ENCODE measurements at places on chromosomes 2 and 18.

- no peak for DNase-seq
Observed at GRCh38 chr18:63928331-63928730, 20.6 kb downstream of the SERPINB10 start.

DNA sequence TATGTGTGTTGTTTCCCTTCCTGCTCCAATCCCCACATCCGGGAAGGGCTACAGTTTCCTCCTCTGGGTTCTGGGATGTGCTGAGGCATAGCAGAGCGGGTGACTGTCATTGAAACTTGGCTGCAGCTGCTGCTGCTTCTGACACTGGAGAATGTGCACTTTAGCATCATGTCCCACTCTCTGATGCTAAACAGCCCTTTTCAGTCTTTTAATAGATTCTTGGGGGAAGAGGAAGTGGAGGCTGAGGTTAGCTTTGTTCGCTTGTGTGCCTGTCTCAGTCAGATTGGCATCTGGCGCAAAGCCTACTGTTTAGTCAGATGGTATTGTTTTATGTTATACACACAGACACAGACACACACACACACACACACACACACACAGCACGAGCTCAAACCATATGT is 136.5 kb upstream of the RND3 start:
- DNase-seq, result peak; percentile 19

DNA sequence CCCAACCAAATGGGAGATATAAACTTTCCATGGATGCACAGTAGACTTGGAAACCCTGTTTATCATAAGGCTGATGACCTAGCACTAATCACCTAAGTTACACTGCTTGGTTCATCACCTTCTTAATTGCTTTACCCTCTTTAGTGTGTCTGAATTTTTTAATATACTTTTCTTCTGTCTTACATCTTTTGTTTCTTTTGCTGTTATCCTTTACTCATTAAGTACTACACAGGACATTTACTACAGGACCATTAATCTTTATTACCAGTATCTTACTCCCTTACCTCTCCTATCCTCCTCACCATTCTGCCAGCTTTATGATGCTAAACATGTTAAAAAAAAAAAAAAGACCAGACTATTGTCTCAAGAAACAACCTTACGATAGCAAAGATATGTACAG is 333.6 kb downstream of the KIAA1328 start:
- no peak for DNase-seq

DNA sequence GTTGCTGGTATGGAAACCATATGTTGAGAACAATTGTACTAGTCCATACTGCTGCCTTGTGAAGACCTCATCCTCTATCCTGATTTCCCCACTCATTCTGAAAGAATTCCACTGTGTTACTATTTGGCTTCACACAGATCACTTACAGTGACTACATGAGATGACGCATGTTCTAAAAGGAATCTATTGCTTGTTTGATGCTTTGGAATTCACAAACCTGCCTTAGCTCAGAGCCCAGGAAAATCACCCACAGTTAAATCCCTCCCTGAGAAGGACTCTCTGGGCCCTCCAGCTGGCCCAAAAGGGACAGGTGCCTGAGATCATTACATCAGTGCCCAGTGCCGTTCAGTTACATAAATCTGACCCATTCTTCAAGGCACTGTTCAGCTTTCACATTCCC is 45.3 kb downstream of the KLHL29 start:
- no peak for DNase-seq

DNA sequence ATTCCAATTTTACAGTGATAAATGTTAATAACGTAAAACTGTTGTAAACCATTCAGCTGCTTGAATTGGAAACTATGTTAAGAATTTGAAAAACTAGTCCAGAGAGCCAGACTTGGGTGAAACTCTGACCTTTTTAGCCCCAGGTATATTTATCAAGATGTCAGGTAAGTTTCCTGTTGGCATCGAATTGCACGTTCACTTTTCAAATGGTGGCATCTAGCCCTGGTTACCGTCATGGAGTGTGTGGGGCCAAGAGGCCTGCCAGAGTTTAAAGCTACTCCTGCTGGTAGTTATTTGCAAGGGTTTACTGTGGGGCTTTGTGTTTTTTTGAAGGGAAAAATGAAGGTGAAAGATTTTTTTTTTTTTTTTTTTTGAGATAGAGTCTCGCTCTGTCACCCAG is 109.9 kb downstream of the WDSUB1 start:
- DNase-seq, result peak; percentile 21

DNA sequence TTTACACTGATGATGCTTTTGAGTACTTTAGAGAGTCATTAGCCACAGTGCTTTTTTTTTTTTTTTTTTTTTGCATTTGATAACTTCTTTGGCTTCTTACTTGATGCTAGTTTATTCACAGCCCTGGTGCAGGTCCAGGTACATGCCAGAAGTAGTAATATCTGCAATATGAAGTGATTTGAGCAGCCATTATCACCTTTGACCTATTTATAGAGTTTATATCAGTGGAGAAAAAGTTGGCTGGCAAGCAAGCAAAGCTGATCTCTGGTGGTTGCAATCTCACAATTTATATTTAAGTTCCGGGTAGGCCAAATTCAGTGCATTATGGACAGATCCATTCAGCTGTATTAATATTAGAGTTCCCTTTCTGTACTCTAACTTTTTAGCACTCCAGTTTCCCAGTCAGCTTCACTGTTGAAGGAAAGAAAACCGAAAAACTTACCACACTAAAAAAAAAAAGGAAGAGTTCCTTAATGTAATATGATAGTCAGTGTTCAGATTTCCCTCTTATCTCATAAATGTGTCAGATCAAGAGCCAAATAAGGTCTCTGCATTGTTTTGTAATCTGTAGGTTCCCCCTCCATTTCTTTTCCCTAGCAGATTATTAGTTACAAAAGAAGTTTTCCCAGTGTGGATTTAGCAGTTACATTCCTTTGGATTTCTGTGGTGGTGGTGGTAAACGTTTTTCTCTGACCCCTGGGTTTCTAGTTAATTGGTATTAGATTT is 78.6 kb downstream of the HAUS1 start:
- no peak for DNase-seq

GRCh38 chr2:10165282-10165681 is 42.7 kb downstream of the RRM2 start:
- DNase-seq, result no peak

DNA sequence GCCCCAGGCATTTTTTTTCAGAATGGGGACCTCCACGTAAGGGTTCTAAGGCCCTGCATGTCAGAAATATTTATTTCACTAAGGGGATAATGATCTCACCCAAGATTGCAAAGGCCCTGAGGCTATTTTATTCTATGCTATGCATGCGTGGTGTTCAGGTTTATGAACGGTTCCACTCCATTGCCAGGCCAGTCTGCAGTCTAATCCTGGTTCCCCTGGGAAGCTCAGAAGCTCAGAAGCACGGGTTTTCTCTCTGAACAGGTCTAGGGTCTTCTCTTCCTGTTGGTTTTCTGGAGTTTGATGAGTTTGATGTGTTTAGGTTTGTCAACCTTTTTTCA is 256.4 kb upstream of the PXDN start:
- DNase-seq, result no peak

GRCh38 chr2:45974762-45975408 is 322.3 kb upstream of the EPAS1 start:
- DNase-seq, result no peak

DNA sequence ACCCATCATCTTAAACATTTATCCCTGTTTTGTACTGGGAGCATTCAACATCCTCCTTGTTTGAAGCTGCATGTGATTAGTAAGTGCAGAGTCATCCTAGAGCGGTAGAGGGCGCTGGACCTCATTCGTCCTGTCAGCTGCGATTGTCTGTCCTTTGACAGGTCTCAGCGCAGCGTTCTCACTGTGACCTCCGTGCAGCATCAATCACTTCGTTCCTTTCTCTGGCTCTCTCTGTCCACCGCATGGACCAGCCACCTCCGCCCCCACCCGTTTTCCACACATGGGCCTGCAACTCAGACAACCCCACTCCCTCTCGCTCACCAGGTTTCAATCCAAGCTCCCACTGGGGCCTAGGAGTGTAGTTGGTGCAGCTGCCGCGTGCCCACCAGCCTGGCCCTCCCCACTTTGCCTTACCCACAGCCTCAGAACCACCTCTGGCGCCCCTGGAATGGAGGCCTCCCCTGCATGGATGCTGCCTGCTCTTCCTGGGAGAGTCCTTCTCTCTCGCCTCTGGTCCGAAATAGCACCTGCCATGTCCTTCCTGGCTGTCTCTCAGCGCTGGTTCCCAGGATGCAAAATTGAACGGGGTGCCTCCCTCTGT is 90.5 kb downstream of the NDUFA10 start:
- DNase-seq, result peak; percentile 64

- DNase-seq, result peak; percentile 87
Observed at GRCh38 chr18:33839452-33840211, 261.6 kb downstream of the ASXL3 start.
